Spinal cord (tissue), 10 donors: ENCODE measurements at places on chromosomes 5 and 9.

GRCh38 chr5:109762821-109763220 lies 73.1 kb downstream of the MAN2A1 start:
- no peak overlapping the region for H3K27ac ChIP-seq
- no peaks in the 10 kb centered on the region for H3K4me1 ChIP-seq
- no peaks in the 10 kb centered on the region for H3K27me3 ChIP-seq
- H3K36me3 ChIP-seq: no peaks in the 10 kb centered on the region
- DNase-seq: no peak

DNA sequence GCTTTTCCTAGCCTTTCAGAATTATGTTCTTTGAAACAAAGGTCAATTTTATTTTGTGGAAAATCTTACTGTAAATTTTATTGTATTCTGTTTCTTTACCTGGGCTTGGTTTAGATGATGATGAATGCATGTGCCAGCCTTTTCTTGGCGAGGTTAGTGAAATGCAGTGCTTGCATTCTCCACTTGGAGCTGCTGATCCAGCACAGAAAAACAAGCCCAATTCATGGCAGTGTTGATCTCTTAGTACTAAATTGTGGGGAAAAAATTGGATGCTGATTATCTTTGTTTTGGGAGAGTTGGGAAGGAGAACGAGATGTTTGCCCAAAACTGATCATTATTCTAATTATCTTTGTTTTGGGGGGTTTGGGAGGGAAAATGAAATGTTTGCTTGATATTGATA lies 3.7 kb downstream of the HABP4 start:
- H3K4me1 ChIP-seq: peaks cover 16% of the 10 kb centered on the region
- no peak overlapping the region for H3K4me3 ChIP-seq
- no peaks in the 10 kb centered on the region for H3K36me3 ChIP-seq
- no peak overlapping the region for H3K27ac ChIP-seq
- no peak for DNase-seq
- no peaks in the 10 kb centered on the region for H3K27me3 ChIP-seq

DNA sequence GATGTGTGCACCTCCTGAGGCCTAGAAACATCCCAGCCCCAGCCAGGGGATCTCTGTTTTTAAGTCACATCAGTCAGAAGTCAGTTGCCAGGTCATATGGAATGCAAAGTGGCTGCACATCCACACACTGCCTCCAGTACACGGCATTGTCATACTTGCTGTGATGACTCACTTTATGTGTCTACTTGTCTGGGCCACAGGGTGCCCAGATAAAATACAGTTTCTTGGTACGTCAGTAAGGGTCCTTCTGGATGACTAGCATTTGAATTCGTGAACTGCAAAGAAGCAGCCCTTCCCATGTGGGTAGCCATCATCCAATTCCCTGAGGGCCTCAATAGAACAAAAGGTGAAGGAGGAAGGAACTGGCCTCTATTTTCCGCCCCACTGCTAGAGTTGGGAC lies 27.7 kb downstream of the AUH start:
- H3K27me3 ChIP-seq: no peaks in the 10 kb centered on the region
- no peak overlapping the region for H3K27ac ChIP-seq
- no peak for DNase-seq
- no peak overlapping the region for H3K4me3 ChIP-seq
- peaks cover 2% of the 10 kb centered on the region for H3K36me3 ChIP-seq

GRCh38 chr9:129118799-129119198 lies 7.6 kb downstream of the PTPA start:
- H3K4me1 ChIP-seq: no peaks in the 10 kb centered on the region
- no peak overlapping the region for H3K4me3 ChIP-seq
- DNase-seq: no peak
- H3K36me3 ChIP-seq: peaks cover 34% of the 10 kb centered on the region
- H3K27me3 ChIP-seq: no peaks in the 10 kb centered on the region
- H3K27ac ChIP-seq: no peak overlapping the region

DNA sequence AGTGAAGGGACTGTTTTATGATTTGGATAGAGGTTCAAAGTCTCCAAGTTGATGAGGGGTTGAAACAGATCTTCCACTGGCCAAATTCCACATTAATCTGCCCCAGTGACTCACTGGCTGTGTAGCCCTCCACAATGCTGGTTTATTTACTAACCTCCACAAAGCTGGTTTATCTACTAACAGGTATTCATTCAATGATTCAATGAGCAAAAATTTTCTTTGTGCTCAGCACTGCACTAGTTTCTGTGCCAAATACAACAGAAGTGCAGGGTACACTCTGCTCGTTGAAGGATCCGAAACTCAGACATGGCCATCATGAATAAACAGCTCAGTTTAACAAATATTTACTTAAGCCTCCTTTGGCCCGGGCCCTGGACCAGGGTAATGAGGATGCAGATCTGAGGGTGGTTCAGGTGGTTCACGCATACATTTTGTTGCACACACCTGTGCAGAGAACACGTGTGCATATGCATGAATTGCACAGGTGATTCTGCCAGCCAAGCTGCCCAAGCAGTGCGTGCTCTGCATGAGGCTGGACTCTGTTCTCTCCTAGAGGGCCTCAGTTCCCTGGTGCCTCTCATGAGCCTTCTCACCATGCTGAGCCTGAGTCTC lies 71.0 kb downstream of the SH3PXD2B start:
- no peak overlapping the region for H3K4me3 ChIP-seq
- peaks cover 53% of the 10 kb centered on the region for H3K4me1 ChIP-seq
- H3K27ac ChIP-seq: no peak overlapping the region
- peaks cover 4% of the 10 kb centered on the region for H3K36me3 ChIP-seq

DNA sequence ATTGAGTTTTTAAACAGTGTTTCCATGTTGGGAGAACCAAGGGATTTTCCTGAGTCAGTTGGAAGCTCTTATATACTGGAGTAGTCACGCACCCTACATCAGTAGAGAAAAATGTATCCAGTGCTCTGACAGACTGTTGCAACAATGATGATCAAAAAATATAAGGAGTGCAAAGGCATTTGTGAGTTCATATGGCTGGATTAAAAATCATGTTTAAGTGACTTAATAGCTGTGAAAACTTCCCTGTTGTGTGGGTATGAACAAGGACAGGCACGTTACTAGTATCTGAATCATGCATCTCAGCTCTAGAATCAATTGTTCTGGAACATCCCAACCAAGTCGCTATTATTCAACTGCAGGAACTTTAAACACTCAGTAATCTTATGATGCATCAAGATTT lies 229.7 kb downstream of the ROR2 start:
- H3K27ac ChIP-seq: no peak overlapping the region
- H3K27me3 ChIP-seq: no peaks in the 10 kb centered on the region
- no peak for DNase-seq
- H3K4me1 ChIP-seq: no peaks in the 10 kb centered on the region
- H3K4me3 ChIP-seq: no peak overlapping the region
- H3K36me3 ChIP-seq: peaks cover 15% of the 10 kb centered on the region

- no peak overlapping the region for H3K4me3 ChIP-seq
- no peak overlapping the region for H3K27ac ChIP-seq
- H3K36me3 ChIP-seq: no peaks in the 10 kb centered on the region
- H3K4me1 ChIP-seq: no peaks in the 10 kb centered on the region
Measured at GRCh38 chr5:76765249-76765648, 49.3 kb downstream of the F2R start.

DNA sequence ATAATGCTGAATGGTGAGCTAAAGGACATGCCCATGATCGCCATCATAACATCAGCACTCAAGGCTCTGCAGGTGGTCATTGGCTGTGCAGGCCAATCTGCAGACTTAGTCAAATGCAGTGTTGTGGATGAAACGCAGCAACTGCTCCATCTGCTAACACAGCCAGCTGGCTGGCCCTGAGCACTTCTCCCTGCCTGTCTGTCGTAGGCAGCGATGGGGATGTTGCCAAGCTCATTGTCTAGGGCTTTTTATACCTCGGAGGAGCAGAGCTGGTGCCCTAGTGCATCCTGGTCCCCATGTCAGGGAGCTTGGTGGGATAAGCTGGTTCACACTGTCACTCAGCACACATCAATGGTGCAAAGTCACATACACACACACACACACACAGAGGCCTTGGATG lies 189.4 kb downstream of the TENT4A start:
- H3K27ac ChIP-seq: no peak overlapping the region
- H3K36me3 ChIP-seq: no peaks in the 10 kb centered on the region
- no peaks in the 10 kb centered on the region for H3K27me3 ChIP-seq

DNA sequence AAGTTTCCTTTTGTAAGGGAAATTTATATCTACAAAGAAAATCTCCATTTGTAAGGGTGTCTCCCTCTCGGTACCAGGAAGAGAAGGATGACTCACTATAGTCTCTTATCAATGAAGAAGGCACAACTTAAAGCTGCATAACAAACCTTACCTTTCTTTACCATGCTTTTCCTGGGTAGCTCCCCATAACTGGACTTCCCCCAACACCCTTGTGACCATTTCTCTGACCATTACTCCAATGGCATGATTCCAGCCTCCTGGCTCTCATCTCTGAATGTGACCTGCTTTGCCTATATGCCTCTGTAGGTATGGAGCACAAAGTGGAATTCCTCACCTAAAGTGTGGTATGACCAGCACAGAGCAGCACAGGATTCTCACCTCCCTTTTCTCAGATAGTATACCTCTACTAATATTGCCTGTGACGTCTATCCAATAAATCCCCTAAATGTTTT lies 62.8 kb downstream of the GNA14 start:
- H3K27ac ChIP-seq: no peak overlapping the region
- no peaks in the 10 kb centered on the region for H3K27me3 ChIP-seq
- no peak for DNase-seq
- H3K36me3 ChIP-seq: no peaks in the 10 kb centered on the region

DNA sequence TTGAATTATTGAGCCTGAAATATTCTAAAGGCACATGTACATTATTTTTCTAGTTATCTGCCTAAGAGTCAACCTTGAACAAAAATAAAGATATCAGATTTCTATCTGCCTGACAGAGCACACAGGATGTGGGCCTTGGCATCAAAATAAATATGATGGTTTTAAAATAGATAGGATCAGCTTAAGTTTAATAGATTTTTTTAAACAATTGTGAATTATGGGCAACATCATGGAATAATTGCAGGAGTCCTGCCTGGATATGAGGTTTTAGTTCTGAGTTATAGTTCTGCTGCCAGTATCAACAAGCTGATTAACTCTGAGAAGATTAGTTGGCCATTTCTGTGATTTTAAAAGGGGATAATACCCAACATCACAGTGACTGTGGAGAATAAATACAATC lies 107.0 kb upstream of the PCA3 start:
- H3K4me3 ChIP-seq: no peak overlapping the region
- no peak overlapping the region for H3K27ac ChIP-seq
- H3K4me1 ChIP-seq: no peaks in the 10 kb centered on the region
- no peaks in the 10 kb centered on the region for H3K27me3 ChIP-seq

DNA sequence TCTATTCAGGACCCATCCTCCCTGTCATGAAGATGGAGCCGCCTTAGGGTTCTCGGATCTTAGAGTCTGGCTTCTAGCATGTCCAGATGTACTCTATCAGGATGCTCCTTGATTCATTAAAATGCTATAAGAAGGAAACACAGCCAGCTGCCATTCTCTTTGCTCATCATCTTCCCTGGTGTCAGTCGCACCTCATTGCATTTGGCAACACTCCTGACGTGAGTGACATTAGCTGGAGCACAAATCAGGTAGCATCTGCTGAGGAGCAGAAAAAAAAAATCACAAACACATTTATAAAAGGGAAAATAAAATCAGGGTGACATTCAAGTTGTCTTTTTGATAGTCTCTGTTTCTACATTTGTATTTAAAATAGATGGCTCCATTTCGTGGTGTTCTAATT lies 226.1 kb upstream of the NMUR2 start:
- H3K36me3 ChIP-seq: no peaks in the 10 kb centered on the region
- H3K4me1 ChIP-seq: peaks cover 3% of the 10 kb centered on the region
- no peaks in the 10 kb centered on the region for H3K27me3 ChIP-seq
- no peak overlapping the region for H3K27ac ChIP-seq

- no peaks in the 10 kb centered on the region for H3K27me3 ChIP-seq
- H3K36me3 ChIP-seq: no peaks in the 10 kb centered on the region
- H3K4me3 ChIP-seq: no peak overlapping the region
- no peaks in the 10 kb centered on the region for H3K4me1 ChIP-seq
- peak; percentile 84 for DNase-seq
Measured at GRCh38 chr5:92147266-92147665, 764.1 kb upstream of the ARRDC3 start.

GRCh38 chr5:112342389-112342788 lies 76.7 kb downstream of the EPB41L4A start:
- DNase-seq: no peak
- H3K27ac ChIP-seq: no peak overlapping the region
- no peaks in the 10 kb centered on the region for H3K27me3 ChIP-seq
- no peaks in the 10 kb centered on the region for H3K36me3 ChIP-seq

GRCh38 chr5:169812786-169813185 lies 167.5 kb downstream of the INSYN2B start:
- H3K4me3 ChIP-seq: no peak overlapping the region
- no peak for DNase-seq
- H3K36me3 ChIP-seq: no peaks in the 10 kb centered on the region
- peaks cover 2% of the 10 kb centered on the region for H3K27me3 ChIP-seq
- no peak overlapping the region for H3K27ac ChIP-seq
- peaks cover 4% of the 10 kb centered on the region for H3K4me1 ChIP-seq

DNA sequence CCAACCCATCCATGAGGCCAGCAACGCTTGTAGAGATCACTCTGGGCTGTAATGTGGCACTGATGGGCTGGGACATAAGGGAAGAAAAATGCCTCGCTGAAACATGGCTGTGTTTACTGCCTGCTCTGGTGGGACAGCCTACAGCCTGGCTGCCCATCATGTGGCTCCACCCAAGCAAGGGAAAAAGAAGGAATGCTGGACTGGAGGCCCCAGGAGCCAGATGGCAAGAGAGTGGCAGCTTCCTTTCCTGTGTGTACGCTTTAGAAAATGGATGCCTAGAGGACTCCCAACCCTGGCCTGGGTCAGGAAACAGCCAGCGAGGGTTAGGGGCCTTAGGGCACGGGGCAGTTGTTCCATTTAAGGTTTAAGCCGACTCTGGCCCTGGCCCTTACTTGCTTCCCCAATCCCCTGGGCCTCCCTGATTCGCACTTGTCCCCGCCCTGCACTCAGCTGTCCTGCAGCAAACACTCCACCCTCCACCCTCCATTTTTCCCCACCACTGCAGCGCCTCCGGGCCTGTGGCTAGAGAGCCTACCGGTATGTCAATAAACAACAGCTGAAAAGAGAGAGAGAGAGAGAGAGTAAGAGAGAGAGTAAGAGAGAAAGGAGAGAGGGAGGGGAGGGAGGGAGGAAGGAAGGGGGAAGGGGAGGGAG lies 819.4 kb downstream of the SEMA5A start:
- DNase-seq: no peak
- no peaks in the 10 kb centered on the region for H3K27me3 ChIP-seq
- H3K4me1 ChIP-seq: no peaks in the 10 kb centered on the region
- H3K36me3 ChIP-seq: no peaks in the 10 kb centered on the region
- no peak overlapping the region for H3K27ac ChIP-seq

- DNase-seq: no peak
- no peak overlapping the region for H3K27ac ChIP-seq
- H3K4me3 ChIP-seq: no peak overlapping the region
- no peaks in the 10 kb centered on the region for H3K4me1 ChIP-seq
- H3K36me3 ChIP-seq: no peaks in the 10 kb centered on the region
- H3K27me3 ChIP-seq: no peaks in the 10 kb centered on the region
Measured at GRCh38 chr9:101365181-101365580, 19.6 kb downstream of the BAAT start.

- no peak for DNase-seq
- no peak overlapping the region for H3K4me3 ChIP-seq
- no peaks in the 10 kb centered on the region for H3K4me1 ChIP-seq
- no peak overlapping the region for H3K27ac ChIP-seq
- H3K27me3 ChIP-seq: no peaks in the 10 kb centered on the region
- no peaks in the 10 kb centered on the region for H3K36me3 ChIP-seq
Measured at GRCh38 chr9:21660976-21661375, 141.5 kb upstream of the MTAP start.

- H3K4me1 ChIP-seq: peaks cover 24% of the 10 kb centered on the region
- peak overlapping the region; percentile 63 for H3K27ac ChIP-seq
- no peaks in the 10 kb centered on the region for H3K36me3 ChIP-seq
- peak overlapping the region; percentile 45 for H3K4me3 ChIP-seq
Measured at GRCh38 chr5:72556351-72557166, 49.3 kb upstream of the ZNF366 start.

GRCh38 chr5:133247881-133248624 lies 196.2 kb downstream of the HSPA4 start:
- no peak overlapping the region for H3K4me3 ChIP-seq
- no peak for DNase-seq
- H3K4me1 ChIP-seq: peaks cover 13% of the 10 kb centered on the region
- H3K27ac ChIP-seq: no peak overlapping the region
